Activated CD4-positive, alpha-beta T cell treated with anti-CD3 and anti-CD28 coated beads, Interleukin-2, amount 10 ng/mL, durations not matched to agents 7 days and 5 days (primary cell): ENCODE measurements at places on chromosomes 4 and X. TPM values are rescaled to one million over a fixed set of nuclear protein-coding genes. Genes with fewer than 3 reads are reported as not detected.

The GABRQ gene
- not detected for total RNA-seq

The LPAR4 gene
- not detected for total RNA-seq

DNA sequence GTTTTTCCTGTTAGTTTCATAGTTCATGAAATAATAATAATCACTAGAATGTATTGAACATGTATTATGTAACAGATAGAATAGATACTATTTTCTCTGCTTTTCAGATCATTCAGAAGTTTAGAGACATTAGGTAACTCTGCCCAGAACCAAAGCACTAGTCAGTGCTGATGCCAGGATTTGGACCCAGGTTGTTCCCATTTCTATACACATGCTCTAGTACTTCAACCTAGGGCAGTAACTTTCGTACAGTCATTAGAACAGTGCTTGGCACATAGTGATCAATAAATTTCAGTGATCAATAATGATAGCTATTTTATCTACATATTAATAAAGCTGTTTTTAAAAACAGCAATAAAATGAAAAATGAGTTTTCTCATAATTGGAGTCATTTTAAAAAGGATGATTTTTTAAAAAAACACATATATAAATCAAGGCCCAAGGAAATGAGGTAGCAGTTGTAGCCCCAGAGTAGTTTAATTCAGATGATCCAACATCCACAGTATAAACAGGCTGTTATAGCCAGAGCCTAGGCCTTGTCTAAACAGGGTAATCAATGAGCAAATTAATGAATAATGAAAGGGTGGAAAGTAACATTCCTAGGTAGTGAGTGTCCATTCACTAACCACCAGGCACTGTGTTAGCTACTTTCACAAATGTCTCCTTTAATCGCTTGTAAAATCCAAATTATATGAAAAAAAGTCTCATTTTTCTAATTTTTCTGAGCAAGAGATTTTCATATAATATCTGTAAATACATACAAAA, 25.6 kb downstream of the TXK start:
- no peak for DNase-seq

DNA sequence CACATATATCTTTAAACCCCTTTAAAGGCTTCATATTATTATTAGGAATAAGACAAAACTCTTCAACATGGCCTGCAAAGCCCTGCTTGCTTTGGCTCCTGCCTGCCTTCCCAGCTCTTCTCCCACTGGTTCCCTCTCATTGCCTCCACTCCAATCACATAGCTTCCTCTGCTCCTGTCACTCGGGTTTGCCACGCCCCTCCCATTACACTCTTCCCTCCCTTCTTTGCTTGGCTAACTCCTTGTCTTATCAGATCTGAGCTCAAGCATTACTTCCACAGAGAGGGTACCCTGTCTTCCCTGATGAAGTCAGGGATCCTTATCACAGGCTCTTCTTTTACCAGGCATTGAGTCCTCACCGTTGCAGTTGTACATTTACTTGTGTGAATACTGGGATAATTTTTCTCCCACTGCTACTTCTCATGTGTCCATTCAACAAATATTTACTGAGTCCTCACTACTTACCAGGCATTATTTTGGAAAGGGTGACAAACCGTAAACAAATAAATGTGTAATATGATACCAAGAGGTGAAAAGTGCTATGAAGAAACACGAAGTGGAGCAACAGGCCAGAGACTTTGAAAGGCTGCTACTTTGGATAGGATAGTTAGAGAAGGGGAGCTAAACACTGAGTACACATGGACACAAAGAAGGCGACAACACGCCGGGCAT, 3.2 kb upstream of the VGLL1 start:
- DNase-seq: no peak

DNA sequence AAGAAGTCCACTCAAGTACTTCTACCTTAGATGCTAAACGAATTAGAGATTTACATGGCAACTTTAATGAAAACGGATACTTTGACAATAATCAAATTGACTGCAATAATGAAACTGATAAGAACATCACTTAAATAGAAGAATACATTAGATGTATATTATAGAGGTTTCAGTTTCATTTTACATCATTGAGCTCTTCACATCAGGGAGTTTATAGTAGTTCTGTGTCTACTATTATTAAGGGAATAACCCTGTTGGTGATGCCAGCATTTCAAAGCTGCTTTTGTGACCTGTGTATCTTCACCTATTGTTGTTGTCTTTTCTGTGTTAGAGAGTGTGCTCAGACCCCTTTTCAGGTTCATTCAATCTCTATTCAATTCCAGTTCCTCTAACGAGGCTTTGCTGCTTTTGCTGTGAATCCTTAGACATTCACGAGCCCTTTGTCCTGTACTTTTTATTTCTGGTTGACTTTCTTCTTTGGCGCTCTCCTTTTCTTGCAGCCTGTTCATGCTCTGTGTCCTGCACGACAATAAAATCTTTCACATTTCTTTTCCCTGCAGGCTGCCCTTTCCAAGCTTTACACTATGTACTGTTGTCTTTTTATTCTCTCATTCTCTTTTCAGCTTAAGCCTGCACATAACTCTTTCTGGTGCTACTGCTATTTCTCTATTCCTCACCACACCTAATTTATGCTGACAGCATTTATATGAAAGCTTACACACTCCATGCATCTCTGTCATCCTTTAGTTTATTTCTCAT, 232.1 kb downstream of the CPE start:
- no peak for DNase-seq

GRCh38 chr4:85603437-85604336, 128.7 kb downstream of the ARHGAP24 start:
- no peak for DNase-seq

GRCh38 chrX:131778269-131779218, 234.7 kb downstream of the OR13H1 start:
- no peak for DNase-seq
